ENCODE measurements at places on chromosomes 3 and 15.

GRCh38 chr15:98592136-98592535 lies 56.2 kb upstream of the IGF1R start:
- DNase-seq: peak; percentile 62

DNA sequence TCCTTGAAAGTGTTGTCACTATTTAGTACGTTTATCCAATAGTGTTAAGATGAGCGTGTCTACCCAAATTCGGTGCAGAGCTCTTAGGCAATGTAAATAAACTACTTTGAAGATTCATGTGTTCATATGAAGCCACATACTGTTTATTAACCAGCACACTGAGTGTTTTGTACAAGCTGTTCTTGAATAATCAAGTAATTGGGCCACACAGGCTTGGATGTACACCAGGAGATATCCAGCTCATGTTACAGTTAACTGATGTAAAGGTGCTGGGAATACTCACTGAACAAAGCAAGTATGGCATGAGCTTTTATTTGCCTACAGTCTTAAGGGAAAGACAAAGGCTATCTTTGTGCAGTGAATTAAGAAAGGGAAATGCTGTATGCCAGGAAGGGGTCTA lies 632 bp upstream of the DHX36 start:
- DNase-seq: no peak

DNA sequence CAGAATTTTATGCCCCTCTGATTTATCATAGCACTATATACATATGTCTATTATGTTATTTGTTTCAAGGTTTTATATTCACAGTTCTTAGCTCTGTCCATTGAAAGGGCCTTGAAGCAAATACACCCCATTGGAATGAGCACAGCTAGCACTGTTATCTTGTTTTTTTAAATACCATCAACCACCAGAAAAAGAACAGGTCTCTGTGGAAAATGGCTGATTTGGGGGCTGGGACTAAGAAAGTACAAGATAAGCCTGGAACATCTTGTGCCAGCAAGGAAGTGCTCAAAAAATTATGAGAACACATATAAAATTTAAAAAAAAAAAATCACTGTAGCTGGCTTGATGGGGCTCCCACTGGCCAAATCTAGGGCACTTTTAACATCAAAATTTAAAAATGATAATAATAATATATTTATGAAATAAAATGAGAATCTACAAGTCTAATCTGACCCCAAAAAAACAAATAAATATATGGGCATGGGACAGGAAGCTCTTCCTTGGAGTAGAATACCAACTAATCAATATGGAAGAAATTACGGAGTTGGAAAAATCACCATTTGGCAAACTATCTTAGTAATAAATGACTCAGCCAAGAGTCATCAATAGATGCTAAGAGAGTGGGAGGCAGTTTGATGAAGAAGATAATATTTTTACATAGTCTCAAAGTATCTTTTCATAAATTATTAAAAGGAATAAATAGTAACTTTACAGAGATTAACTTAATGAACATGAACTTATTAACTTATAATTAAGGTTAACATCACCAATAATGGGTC lies 20.5 kb downstream of the IFT80 start:
- DNase-seq: no peak

- DNase-seq: no peak
Measured at GRCh38 chr3:122671553-122671952, 9.1 kb upstream of the PARP14 start.

- no peak for DNase-seq
Measured at GRCh38 chr3:190375246-190375645, 12.7 kb upstream of the CLDN16 start.

DNA sequence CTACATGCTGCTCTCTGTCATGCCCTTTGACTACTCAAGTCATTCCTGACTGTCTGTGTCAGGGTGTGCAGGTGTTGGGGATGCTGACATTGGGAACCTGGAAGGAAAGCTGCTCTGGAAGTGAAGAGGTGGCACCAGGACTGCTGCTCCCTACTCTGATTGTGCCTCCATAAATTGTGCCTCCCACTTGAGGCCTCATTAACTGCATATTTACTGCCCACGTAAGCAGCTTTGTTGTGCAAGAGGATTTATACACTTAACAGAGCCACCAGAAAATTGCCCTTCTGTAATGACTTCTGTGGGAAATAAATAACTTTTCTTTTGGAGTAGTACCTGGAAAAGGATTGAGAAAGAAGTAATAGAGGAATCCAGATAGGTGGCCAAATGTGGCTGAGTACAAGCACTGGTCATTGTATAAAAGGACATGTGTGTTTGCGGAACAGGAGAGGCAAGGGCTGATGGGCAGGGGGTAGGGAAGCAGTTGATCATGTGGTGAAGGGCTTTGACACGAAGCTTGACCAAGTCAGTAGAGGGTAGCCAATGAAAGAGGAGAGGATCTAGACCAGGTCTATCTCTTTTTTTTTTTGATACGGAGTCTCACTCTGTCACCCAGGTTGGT lies 24.8 kb downstream of the IL20RB start:
- DNase-seq: no peak

GRCh38 chr3:102235679-102236078 lies 199.1 kb upstream of the ZPLD1 start:
- DNase-seq: peak; percentile 38

DNA sequence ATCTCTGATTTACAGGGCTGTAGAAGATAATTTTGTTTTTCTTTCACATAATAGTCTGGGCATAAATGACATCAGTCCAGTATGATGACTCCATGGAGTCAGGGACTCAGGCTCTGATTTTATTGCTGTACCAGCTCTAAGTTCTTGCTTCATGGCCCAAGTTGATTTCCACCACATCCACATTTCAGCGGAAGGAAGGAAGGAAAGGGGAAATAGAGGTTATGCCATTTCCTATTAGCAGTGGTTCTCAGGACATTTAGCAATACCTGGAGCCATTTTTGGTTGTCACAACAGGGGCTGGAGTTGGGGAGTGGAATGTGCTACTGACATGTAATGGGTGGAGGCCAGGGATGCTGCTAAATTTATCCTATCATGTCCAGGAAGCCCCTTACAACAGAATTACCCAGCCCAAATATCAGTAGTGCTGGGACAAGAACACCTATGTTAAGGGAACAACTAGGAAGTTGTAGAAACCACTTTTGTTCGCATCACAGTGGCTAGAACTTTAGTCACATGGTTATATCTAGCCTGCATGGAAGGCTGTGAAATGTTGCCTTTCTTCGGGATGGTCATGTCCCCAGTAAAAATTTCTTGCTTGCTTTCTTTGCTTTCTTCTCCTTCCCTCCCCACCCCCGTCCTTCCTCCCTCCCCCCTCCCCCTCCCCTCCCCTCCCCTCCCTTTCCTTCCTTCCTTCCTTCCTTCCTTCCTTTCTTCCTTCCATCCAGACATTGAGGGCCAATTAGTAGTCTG lies 42.1 kb downstream of the OXSR1 start:
- no peak for DNase-seq

GRCh38 chr15:98823012-98823458 lies 174.7 kb downstream of the IGF1R start:
- peak; percentile 83 for DNase-seq

DNA sequence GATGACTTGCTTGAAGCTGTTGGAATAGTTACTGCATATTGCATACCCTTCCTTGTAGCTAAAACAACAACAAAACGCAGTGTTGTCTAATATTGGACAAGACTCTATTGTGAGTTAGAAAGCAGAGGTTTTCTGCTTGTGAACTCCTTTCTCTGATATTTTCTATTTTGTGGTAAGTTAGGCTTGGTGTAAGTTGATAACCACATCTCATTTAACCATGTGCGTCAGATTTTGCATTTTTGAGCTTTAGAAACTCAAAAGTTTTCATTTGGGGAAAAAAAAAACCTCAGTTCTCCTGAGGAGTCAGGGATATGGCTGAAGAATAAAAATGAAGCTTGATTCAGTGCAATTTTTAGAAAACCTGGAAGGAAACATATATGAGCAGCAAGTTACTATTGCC lies 1.5 kb downstream of the ARIH1 start:
- no peak for DNase-seq

GRCh38 chr15:60223176-60223575 lies 174.6 kb downstream of the ANXA2 start:
- DNase-seq: no peak

GRCh38 chr15:98856532-98856907 lies 151.1 kb downstream of the PGPEP1L start:
- no peak for DNase-seq

DNA sequence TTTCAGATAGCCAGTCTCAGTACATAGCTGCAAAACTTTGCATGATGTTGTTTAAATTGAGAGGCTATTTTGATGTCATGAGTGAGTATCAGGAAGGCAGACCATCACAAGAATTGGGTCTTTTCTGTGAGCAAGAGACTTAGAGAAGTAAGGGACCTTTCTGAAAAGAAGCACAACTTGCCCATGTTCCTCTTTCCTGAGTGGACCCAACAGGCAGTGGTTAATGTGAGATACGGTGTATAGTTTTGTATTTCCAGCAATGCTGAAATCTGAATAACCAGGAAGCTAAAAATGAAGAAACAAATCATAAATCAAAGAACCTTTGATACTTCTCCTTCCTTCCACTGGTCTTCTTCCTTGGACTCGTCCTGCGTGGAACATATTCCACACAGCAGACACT lies 25.1 kb downstream of the MCTP2 start:
- no peak for DNase-seq

- DNase-seq: no peak
Measured at GRCh38 chr3:39148435-39149058, 4.8 kb downstream of the CSRNP1 start.

- DNase-seq: no peak
Measured at GRCh38 chr3:176650478-176650877, 546.8 kb downstream of the TBL1XR1 start.

GRCh38 chr3:47433796-47434195 lies 41.9 kb downstream of the SCAP start:
- DNase-seq: no peak

DNA sequence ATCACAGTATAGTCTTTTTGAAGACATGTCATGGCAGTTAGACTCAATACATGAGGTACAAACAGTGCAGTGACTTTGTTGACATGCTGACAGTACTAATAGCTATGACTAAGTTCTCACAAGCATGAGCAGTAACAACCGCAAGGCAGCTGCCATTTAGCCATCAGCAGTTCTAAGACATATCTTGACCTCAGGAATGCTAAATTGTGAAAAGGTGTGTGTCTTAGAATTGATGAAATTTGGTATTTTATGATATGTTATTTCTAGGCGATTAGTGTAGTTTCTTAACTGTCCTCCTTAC lies 60.7 kb upstream of the FURIN start:
- no peak for DNase-seq

- DNase-seq: no peak
Measured at GRCh38 chr15:52181938-52182780, 9.0 kb downstream of the GNB5 start.

DNA sequence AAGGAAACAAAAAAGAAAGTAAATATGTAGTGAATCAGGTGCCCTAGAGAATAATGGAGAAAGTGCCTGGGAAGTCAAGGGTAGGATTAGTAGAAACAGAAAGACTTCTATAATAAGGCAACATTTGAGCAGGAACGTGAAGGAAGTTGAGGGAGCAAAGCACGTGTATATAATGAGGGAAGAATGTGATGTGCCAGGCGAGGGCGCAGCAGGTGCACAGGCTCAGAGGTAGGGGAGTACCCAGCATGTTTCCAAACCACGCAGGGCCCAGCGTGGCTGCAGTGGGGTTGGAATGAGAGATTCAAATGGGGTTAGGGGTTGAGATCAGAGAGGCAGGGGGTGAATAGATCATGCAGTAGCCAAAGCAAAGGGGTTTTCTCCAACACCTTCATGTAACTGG lies 91.9 kb upstream of the VGLL4 start:
- no peak for DNase-seq

- DNase-seq: no peak
Measured at GRCh38 chr3:127734754-127735473, 62.2 kb downstream of the ABTB1 start.

- no peak for DNase-seq
Measured at GRCh38 chr3:160130071-160130470, 95.2 kb upstream of the C3orf80 start.

DNA sequence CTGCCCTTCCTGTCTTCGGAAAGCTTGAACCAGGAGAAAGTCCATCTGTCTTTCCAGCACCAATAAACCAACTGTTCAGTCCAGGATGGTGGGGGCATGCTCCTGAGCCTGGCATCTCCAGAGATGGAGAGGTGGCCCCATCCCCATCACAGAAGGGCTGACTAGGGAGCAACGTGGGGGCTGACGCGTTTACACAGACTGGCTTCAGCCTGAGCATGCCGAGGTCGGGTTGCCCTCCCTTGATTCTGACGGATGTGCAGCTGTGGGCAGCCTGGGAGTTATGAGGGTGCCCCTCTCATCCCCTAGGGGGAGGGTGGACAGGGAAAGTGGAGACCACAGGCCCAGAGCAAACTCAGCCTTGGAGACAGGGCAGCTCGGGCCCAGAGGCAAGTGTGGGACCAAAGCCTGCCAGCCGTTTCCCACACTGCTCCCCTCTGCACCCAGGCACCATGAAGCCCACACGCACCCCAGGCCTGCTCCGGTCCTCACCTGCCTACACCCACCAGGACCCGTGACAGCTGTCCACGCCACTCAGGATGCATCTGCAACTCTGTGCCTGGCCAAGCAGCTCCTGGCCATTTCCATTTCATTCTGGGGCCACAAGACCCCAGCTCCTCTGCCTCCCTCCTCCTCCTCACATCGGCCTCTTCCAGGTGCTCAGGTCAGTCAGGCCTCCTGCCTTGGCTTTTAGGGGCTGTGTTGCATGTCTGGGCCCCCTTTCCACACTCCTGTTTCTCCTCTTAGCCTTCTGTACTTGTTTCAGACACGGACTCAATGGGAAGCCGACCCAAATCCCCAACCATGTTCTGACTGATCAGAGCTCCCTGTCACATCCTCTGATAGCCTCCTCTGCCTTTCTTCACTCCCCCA lies 48.2 kb upstream of the SLC41A3 start:
- DNase-seq: peak; percentile 22

DNA sequence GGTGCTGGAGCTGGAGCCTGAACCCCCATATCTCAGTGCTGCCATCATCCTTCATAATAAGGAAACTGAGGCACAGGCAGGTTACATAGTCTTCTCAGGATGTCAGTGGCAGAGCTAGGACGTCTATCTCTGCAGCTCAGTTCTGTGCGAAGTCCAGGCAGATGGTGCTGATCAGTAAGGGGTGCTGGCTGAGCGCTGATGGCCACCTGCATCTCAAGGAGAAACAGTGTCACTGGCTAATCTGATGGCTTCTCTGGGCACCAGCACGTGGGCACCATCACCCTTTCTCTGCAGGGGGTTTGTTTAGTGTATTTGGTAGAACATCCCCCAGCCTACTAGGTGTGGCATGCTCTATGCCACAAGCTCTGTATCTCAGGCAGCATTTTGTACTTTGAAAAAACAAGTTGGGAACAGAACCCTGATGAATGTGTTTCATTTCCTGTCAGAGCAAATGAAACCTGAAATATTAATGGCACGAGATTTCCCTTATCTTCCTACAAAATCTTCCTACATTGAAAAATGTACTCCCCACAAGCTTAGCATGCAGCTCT lies 35.1 kb downstream of the APBA2 start:
- DNase-seq: no peak

- no peak for DNase-seq
Measured at GRCh38 chr3:99659032-99659431, 20.6 kb downstream of the COL8A1 start.

DNA sequence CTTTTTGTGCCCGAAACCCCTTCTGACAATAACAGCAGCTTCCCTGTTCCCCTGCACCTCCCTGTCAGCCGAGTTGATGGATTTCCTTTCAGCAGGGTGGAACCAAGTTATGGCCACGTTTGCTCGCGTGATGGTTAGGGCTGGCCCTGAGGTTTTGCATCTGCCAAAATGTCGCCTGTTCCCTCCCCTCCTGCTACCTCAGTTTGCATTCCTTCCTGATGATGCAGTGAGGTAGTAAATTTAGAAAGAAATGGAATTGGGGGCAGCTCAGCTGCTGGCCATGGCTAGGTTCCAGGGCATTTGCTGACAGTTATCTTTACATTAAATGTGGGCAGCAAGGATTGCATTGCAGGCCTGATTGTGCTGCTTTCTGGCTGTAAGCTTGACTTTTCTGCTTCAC lies 13.2 kb downstream of the LIMD1 start:
- DNase-seq: no peak
